ENCODE measurements at places on chromosomes 1 and 21.

- no peak for DNase-seq
Observed at GRCh38 chr1:1123581-1124507, 8.0 kb upstream of the C1orf159 start.

DNA sequence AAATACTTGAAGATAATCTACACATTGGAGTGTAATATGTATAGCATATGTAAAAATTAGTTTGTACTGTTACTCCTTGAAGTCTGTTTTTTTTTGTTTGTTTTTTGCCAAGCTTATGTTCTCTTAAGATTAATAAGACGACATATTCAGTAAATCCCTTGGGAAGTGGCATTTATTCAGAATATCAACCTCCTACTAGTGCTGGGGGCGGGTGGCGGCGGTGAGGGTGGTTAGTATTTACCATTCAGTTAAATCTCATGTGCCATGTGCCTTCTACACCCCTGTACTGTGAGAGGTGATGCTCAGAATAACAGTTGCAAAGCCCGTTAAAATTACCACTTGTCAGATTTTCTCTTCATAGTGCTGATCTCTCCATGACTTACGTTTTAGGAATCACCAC is 3.0 kb downstream of the BACH1 start:
- DNase-seq: no peak

- no peak for DNase-seq
Observed at GRCh38 chr1:3552176-3552575, 59.1 kb downstream of the MEGF6 start.

- no peak for DNase-seq
Observed at GRCh38 chr1:233282582-233282886, 13.0 kb downstream of the PCNX2 start.

GRCh38 chr1:165629151-165629550 is 1.9 kb upstream of the MGST3 start:
- DNase-seq: no peak

DNA sequence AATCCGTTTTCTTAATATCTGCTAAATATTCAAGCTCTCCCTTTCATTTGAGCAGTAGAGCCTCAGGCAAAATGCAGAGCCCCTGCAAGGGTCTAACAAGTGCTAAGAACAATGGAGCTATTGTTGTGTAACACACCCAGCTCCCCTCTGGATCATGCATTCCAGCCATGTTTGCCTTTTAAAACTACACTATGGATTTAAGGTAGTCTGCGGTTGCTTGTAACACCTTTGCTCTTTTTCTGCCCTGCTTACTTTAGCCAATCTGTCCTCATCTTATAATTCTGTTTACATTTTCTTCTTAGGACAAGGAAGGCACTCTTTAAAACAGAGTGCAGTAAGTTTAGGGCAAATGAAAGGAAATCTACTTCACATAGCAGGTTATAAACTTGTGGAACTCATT is 60.0 kb upstream of the C1orf105 start:
- DNase-seq: no peak

GRCh38 chr1:224042557-224043118 is 71.3 kb upstream of the FBXO28 start:
- no peak for DNase-seq

DNA sequence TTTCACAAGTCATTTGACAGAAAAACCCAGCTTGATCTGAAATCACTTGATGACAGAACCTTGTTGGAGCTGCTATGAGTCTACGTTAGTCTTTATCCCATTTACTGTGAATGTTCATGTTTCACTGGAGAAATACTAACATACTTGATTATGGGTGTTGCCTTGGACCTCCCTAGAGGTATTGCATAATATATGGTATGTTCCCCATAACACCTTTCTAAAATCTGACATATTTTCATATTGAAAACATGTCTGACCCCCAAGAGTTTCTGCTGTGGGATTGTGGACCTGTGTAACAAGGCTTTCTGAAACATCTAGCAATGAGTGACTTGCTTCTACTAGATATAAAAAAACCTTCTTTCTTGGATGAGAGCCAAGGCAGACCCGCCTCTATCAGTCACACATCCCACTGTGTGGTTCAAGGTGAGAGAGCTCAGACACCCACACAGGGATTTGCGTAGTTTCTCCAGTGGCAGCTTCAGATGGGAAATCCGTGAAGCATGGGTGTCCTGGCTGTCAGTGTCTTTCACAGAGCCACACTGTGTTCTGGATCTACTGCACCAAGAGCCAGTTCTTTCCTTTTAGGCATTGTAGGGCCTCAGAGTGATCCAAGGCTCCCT is 4.6 kb downstream of the NENF start:
- no peak for DNase-seq

DNA sequence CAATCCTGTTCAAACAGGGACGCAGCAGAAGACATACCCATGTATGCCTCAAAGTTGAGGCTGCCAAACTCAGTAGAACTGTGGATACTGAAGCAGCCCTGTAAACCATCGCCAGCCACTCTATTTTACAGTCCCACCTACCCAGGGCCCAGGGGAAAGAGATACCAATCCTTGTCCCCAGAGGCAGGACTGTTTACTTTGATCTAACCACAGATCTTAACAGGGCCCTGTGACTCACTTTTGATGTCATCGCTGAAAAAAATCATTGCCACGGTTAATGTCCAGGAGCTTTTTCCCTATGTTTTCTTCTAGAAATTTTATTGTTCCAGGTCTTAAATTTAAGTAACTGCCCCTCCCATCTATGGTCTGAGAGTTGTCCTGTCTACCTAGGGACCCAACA is 538.4 kb upstream of the NCAM2 start:
- no peak for DNase-seq

DNA sequence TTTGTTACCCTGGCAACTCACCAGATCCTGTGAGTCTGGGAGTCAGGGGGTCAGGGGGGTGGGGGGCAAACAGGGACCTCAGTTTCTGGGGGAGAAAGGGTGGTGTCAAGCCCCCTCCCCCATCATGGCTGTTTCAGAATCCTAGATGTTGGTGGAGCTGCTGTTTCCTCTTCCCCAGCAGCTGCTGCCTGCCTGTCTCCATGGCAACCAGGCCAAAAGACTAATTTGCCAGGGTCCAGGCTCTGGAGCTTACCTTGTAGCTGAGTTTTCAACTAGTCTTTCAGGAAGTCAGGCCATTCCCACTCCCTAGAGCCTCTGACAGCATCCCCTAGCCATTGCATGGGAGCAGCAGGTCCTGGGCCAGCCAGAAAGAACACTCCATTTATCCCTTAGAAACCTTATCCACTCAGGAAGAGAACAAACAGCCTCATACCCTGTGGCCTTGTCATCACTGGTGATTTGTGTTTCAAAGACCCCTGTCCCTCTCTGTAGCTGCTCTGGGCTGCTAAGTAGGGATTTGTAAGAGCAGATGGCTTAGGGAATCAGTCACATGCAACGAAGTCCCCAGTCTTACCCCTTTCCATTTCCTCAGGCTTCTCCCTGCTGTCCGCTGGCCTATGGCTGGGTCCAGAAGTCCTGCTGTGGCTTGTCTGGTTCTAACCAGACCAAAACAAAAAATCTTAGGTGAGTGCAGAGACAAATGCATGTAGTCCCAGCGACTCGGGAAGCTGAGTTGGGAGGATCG is 21.5 kb upstream of the STMN1 start:
- DNase-seq: no peak

DNA sequence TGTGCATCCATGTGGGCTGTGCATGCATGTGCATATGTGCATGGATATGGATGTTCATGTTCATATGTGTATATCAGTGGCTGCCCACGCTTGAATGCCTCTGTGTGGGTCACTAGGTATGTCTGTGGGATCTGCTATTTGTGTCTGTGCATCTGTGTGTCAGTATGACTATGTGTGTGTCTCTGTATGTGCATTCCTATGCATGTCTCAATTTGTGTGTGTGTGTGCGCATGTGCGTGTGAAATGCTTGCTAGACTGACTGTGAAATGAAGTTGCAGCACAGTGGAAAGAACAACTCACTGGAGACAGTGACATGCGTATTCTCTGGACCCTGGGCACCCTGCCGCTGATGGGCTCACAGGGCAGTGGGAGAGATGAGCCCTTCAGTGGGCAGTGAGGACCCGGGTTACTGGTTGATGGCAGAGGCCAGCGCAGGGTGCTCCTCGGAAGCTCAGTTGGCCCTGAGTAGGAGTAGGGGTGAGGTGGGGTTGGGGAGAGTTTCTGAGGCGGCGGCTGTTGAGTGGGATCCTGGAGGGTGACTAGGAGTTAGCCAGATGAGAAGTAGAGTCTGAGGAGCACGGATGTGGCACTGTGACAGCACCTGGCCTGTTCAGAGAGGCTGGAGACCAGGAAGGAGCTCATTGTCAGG is 43.2 kb upstream of the POU3F1 start:
- DNase-seq: no peak

GRCh38 chr1:8112611-8113261 is 86.6 kb upstream of the ERRFI1 start:
- no peak for DNase-seq

- no peak for DNase-seq
Observed at GRCh38 chr1:235669277-235669676, 19.7 kb upstream of the GNG4 start.

DNA sequence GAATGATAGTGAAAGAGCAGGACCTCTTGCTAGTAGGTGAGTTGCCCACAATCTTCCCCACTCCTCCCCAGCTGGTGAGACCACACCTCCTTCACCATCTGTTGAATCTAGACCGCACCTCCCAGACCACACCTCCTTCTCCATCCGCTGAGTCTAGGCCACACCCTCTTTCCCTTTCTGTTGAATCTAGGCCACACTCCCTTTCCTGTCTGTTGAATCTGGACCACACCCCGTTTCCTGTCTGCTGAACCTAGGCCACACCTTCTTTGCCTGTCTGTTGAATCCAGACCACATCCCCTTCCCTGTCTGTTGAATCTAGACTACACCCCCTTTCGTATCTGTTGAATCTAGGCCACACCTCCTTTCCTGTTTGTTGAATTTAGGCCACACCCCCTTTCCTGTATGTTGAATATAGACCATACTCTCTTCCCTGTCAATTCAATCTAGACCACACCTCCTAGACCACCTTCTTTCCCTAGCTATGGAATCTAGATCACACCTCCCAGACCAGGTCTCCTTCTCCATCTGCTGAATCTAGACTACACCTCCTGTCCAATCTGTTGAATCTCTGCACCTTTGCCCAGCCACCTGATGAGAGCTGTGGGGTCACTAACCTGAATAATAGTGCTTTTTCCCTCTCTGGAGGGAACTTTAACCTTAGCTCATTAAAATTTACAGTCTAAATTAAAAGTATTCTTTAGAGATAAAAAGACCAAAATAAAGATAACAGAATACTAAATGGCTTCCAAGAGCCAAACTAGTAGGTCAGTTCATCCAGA is 116.3 kb downstream of the DAB1 start:
- DNase-seq: peak; percentile 82

DNA sequence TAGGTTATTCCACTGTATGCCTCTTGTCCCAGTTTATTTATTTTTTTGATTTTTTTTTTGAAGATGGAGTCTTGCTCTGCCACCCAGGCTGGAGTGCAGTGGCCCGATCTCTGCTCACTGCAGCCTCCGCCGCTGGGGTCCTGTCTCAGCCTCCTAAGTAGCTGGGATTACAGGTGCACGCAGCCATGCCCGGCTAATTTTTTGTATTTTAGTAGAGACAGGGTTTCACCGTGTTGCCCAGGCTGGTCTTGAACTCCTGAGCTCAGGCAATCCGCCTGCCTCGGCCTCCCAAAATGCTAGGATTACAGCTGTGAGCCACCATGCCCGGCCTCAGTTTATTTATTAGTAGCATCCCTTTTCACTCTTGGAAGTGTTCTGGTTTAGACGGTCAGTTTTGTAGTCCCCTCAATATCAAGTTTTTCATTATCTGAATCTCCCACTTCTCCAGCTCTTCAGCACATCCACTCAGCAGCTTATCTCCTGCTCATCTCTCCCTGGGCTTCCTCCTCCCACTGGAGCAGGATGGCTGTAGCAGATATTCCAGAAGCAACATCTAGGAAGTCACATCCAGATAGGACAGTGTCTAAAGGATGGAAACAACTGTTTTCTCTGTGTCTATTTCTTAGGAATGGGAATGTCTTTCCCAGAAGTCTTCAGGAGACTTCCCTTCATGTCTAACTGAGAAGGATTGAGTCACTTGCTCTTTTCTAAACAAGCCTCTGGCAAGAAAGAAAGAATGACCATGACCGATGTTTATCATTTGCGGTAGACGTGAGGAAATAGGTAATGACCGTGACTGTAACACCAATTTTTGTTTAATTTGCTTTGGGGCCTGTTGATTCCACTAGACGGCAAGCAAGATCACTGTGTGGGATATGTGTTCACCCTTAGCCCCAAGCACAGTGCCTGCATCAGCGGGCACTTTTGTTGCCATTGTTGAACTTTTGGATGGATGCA is 14.4 kb downstream of the CCDC190 start:
- DNase-seq: no peak

GRCh38 chr1:31221072-31221471 is 18.6 kb downstream of the NKAIN1 start:
- no peak for DNase-seq

- no peak for DNase-seq
Observed at GRCh38 chr1:67159233-67159632, 7.0 kb upstream of the IL23R start.

- DNase-seq: no peak
Observed at GRCh38 chr1:17875171-17875881, 120.2 kb downstream of the ACTL8 start.

- no peak for DNase-seq
Observed at GRCh38 chr1:223748405-223748772, 36.0 kb downstream of the CAPN2 start.

GRCh38 chr1:183685112-183685713 is 32.1 kb upstream of the APOBEC4 start:
- peak; percentile 59 for DNase-seq

DNA sequence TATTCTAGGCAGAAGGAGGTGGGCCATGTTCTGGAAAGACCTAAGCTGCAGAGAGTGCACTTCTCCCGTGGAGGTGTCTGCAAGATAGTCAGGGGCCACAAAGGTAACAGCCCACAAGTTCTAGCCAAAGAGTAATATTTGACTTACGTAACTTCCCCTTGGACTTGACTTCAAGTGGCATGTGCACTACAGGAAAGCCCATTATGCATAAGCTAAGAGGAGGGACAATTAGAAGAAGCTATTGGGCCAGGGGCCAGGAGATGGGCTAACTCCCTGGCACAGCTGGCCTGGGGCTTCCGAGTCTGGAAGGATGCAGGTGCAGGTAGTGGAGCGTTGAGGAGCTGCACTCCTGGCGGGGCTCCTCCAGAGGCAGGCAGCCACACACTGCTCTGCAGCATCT is 58.3 kb downstream of the ERG start:
- DNase-seq: no peak

DNA sequence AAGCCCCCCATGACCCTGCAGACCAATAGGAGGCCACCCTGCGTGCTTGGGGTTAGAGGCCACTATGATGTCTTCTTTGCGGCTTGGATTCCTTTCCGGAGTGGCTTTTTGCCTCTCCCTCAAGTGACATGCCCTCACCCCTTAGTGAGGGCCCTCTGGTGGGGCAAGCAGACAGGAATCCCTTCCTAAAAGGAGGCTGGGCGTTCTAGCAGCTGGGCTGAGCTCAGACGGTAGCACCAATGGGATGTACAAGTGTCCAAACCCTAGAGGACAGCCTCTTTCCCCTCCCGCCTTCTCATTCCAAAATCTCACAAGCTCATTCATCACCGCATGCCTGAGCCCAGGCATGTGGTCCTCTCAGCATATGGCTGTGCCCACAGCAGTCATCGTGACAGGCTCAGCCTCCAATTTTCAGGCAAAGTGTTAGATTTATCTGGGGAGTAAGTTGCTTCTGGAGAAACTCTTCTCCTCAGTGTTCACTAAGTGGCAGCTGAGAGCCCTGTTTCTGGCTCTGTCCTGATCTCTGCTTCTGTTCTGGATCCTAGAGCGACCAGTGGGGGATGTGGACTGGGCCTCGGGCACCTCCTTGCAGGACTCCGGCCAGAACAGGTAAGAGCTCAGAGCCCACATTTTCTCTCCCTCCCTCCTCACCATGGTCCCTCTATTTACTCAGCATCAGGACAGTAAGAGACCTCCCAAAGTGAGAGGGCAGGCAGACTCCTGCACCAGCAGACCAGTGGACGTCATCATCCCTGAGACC is 4.8 kb downstream of the KIAA1614 start:
- DNase-seq: no peak

Measured in CD4-positive, alpha-beta T cell treated with Interleukin-6 at 100 ng/mL for 8 hours (primary cell).